H1 (cell line): ENCODE measurements at places on chromosomes 11 and 22. TPM values are rescaled to one million over a fixed set of nuclear protein-coding genes. Genes with fewer than 3 reads are reported as not detected.

The HEPACAM gene
- not detected in 2 replicates for polyA plus RNA-seq

The FTH1 gene
- 895 and 1,153 TPM in 2 replicates for polyA plus RNA-seq

The SERHL2 gene
- polyA plus RNA-seq = 0.91 and 1.1 TPM in 2 replicates

The OR51B5 gene
- polyA plus RNA-seq = 0.06 TPM in 1 of 2 replicates, not detected in the other

The PLAAT5 gene
- 11.4 and 18.7 TPM in 2 replicates for polyA plus RNA-seq

The CBLIF gene
- polyA plus RNA-seq = not detected in 2 replicates

The SLC37A2 gene
- polyA plus RNA-seq = 1.9 and 2.0 TPM in 2 replicates

The HOATZ gene
- polyA plus RNA-seq = not detected in 2 replicates

The GAL3ST1 gene
- polyA plus RNA-seq = 32.1 and 32.5 TPM in 2 replicates

The OR6A2 gene
- 0.14 TPM in 2 replicates for polyA plus RNA-seq

The OR2AG1 gene
- not detected in 2 replicates for polyA plus RNA-seq

The LMO1 gene
- polyA plus RNA-seq = 0.17 and 0.30 TPM in 2 replicates

The OR52A1 gene
- 5.7 and 5.9 TPM in 2 replicates for polyA plus RNA-seq

The DEFB131B gene
- polyA plus RNA-seq = not detected in 2 replicates

The CDK2AP2 gene
- 65.1 and 89.6 TPM in 2 replicates for polyA plus RNA-seq

The MMP7 gene
- not detected in 2 replicates for polyA plus RNA-seq

The CRYBA4 gene
- 2.2 and 3.1 TPM in 2 replicates for polyA plus RNA-seq
